ENCODE measurements at places on chromosomes 5 and 9.

DNA sequence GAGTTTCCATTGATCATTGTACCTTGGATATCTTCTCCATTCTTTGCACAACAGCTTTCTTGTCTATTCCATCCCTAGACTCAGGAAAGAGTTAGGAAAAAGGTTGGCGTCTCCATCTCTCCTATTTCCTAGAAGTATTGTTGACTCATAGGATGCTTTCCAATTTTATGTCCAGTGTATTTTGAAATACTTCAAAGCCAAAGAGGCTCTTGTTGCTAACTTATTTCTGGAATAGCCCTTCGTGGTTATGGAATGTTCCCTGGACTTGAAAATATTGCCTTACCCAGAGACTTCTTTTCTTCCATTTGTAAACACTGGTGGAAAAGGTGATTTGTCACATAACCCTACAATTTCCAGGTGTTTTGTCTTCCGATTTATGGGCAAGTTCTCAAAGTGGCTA is 402.3 kb upstream of the ZNF608 start:
- no peaks in the 10 kb centered on the region for H3K27me3 ChIP-seq
- no peak overlapping the region for H3K4me3 ChIP-seq
- H3K36me3 ChIP-seq: no peaks in the 10 kb centered on the region
- no peak for DNase-seq

DNA sequence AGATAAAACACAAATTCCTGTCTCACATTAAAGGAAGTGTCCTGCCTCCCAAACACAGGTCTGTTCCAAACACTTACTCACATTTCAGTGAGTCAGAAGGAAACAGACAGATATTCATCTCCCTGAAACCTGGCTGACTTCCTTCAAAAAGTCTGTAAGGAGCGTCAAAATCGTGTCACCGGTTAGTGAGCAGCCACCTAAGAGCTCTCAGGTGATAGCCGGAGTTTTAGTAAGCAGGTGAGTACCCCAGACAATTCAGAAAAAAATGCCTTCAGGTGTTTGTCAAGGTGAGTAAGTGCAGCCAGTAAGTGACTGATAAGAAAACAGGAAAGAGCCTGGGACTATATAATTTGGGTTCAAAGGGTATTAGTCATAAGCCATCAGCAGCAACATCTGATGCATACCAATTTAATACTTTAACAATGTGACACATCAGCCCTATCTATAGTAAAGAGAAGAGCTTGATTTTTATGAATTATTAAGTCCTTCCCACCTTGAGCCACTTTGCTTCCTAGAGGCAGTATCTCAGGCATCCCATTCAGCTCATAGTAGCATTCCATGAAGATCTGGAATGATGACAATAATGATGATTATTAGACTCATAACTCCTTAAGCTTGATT is 1.3 kb upstream of the ITGA2 start:
- H3K27ac ChIP-seq: peak overlapping the region; percentile 89
- peaks cover 92% of the 10 kb centered on the region for H3K4me1 ChIP-seq
- peak overlapping the region; percentile 93 for H3K4me3 ChIP-seq
- H3K27me3 ChIP-seq: no peaks in the 10 kb centered on the region
- DNase-seq: no peak
- H3K36me3 ChIP-seq: no peaks in the 10 kb centered on the region

GRCh38 chr5:75363726-75364495 is 26.9 kb downstream of the HMGCR start:
- H3K27me3 ChIP-seq: no peaks in the 10 kb centered on the region
- DNase-seq: no peak
- H3K4me1 ChIP-seq: no peaks in the 10 kb centered on the region
- no peak overlapping the region for H3K4me3 ChIP-seq
- no peak overlapping the region for H3K27ac ChIP-seq

GRCh38 chr5:143156572-143156971 is 246.9 kb downstream of the NR3C1 start:
- H3K36me3 ChIP-seq: no peaks in the 10 kb centered on the region
- H3K27me3 ChIP-seq: no peaks in the 10 kb centered on the region
- DNase-seq: no peak

GRCh38 chr5:68292316-68292715 is 76.8 kb downstream of the PIK3R1 start:
- H3K36me3 ChIP-seq: no peaks in the 10 kb centered on the region
- H3K27ac ChIP-seq: no peak overlapping the region
- no peaks in the 10 kb centered on the region for H3K27me3 ChIP-seq
- H3K4me3 ChIP-seq: no peak overlapping the region
- peaks cover 26% of the 10 kb centered on the region for H3K4me1 ChIP-seq
- DNase-seq: no peak

GRCh38 chr9:137232510-137232909 is 1.8 kb downstream of the SLC34A3 start:
- no peaks in the 10 kb centered on the region for H3K27me3 ChIP-seq
- no peak overlapping the region for H3K4me3 ChIP-seq
- H3K4me1 ChIP-seq: peaks cover 32% of the 10 kb centered on the region
- DNase-seq: no peak

GRCh38 chr5:92944903-92945604 is 636.0 kb downstream of the NR2F1-AS1 start:
- no peaks in the 10 kb centered on the region for H3K36me3 ChIP-seq
- DNase-seq: no peak
- peak overlapping the region; percentile 25 for H3K27ac ChIP-seq
- H3K4me3 ChIP-seq: no peak overlapping the region

GRCh38 chr9:95507464-95508241 is 9.1 kb downstream of the PTCH1 start:
- H3K4me1 ChIP-seq: peaks cover 16% of the 10 kb centered on the region
- no peaks in the 10 kb centered on the region for H3K36me3 ChIP-seq
- H3K27ac ChIP-seq: peak overlapping the region; percentile 94
- no peaks in the 10 kb centered on the region for H3K27me3 ChIP-seq
- DNase-seq: peak; percentile 12

GRCh38 chr5:129906177-129906887 is 2.1 kb downstream of the CHSY3 start:
- H3K36me3 ChIP-seq: no peaks in the 10 kb centered on the region
- no peak overlapping the region for H3K27ac ChIP-seq
- no peak for DNase-seq
- H3K4me1 ChIP-seq: peaks cover 14% of the 10 kb centered on the region
- peak overlapping the region; percentile 86 for H3K4me3 ChIP-seq

DNA sequence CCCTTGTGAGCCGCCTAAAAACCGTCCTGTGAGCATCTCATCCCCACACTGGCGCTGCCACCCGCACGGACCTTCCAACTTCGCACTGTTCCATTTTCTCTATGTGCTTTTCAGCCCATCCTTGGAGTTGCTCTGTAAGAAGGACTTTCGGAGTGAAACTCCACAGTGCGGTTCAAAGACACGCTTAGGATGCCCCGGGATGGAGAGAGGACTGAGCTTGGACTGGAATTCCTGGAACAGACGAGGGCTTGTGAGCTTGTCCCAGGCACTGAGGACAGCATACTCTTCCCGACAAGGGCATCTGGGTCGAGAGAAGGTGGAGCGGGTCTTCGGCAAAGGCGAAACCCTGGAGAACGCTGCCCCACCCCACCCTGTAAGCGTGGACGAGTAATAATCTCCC is 187.8 kb downstream of the MEF2C start:
- DNase-seq: no peak
- H3K27ac ChIP-seq: no peak overlapping the region
- H3K4me1 ChIP-seq: peaks cover 25% of the 10 kb centered on the region
- peaks cover 51% of the 10 kb centered on the region for H3K27me3 ChIP-seq

- H3K36me3 ChIP-seq: no peaks in the 10 kb centered on the region
- H3K27me3 ChIP-seq: no peaks in the 10 kb centered on the region
- H3K4me1 ChIP-seq: no peaks in the 10 kb centered on the region
- no peak overlapping the region for H3K27ac ChIP-seq
- H3K4me3 ChIP-seq: no peak overlapping the region
Measured at GRCh38 chr9:19901586-19901985, 112.7 kb upstream of the SLC24A2 start.

DNA sequence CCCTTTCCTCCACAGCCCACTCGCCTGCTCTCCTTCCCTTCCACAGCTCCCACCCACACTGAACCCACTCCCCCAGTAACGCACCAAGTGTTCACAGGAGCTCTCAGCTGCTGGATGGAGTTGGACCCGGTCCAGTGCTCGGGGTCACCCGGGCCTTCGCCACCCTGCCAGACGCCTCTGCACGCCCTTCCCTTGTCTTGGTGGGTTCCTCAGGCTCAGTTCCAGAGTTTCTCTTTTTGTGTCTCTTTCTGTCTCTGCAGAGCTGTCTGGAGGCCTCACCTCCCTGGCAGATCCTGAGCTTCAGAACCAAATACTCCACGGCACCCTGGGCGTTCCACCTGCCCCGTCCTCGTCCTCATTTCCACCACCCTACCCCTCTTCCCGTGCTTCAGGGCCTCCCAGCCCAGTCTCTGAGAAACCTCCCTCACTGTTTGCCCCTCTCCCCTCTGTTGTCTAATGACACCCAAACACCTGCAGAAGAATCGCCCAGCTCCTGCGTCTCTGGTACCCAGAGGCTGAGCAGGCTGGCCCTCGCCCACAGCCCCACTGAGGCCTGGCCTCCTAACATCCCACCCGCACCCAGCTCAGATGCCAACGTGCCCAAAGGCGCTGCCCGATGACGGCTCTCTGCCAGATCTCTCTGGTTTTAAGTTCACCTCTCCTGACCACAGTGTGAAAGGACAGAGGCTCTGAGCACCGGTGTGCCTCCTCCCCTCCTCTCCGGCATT is 74.3 kb downstream of the COL23A1 start:
- no peaks in the 10 kb centered on the region for H3K36me3 ChIP-seq
- H3K4me1 ChIP-seq: no peaks in the 10 kb centered on the region
- no peak overlapping the region for H3K27ac ChIP-seq
- peaks cover 19% of the 10 kb centered on the region for H3K27me3 ChIP-seq

GRCh38 chr9:113578279-113578865 is 114.8 kb downstream of the RGS3 start:
- no peaks in the 10 kb centered on the region for H3K27me3 ChIP-seq
- no peak for DNase-seq
- H3K27ac ChIP-seq: peak overlapping the region; percentile 82

DNA sequence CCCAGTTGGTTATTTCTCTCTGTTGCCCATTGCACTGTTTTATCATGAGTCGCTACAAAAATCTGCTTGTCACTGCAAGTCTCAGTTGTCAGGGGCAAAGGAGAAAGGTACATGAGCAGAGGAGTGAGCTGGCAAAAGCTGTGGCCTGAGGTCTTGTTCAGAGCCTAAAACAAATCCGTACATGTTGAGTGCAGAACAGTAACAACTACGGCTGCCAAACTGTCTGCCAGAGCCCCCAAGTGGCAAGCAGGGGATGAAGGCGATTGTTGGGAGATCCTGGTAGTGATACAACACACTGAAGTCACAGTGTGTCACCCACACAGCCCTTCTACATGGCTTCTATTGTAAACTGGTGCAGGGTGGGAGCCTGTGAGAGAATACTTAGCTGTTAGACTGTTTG is 50.9 kb downstream of the BRINP1 start:
- no peak for DNase-seq
- H3K4me1 ChIP-seq: no peaks in the 10 kb centered on the region
- H3K36me3 ChIP-seq: no peaks in the 10 kb centered on the region
- H3K4me3 ChIP-seq: no peak overlapping the region
- no peak overlapping the region for H3K27ac ChIP-seq

DNA sequence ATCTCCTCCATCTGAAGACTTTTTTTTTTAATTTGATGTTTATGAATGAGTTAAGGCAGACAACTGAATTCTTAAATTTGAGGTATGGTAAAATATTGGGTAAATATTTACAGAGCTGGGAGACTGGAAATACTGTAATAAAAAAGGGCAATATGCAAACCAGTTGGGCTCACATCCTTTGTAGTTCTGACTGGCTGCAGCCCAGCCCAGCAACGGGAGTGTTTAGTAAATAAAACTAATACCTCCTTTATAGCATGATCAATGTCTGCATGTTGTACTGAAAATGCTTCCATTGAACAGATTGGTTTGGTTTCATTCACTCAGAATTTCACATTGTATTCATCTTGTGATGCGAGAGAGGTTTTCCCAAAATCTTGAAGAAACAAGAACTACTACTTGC is 365.0 kb downstream of the DMRT2 start:
- no peaks in the 10 kb centered on the region for H3K27me3 ChIP-seq
- no peaks in the 10 kb centered on the region for H3K4me1 ChIP-seq
- H3K27ac ChIP-seq: no peak overlapping the region
- H3K4me3 ChIP-seq: no peak overlapping the region

GRCh38 chr5:66337626-66338226 is 193.6 kb downstream of the SREK1 start:
- no peak overlapping the region for H3K27ac ChIP-seq
- no peaks in the 10 kb centered on the region for H3K4me1 ChIP-seq
- no peaks in the 10 kb centered on the region for H3K27me3 ChIP-seq
- no peaks in the 10 kb centered on the region for H3K36me3 ChIP-seq

DNA sequence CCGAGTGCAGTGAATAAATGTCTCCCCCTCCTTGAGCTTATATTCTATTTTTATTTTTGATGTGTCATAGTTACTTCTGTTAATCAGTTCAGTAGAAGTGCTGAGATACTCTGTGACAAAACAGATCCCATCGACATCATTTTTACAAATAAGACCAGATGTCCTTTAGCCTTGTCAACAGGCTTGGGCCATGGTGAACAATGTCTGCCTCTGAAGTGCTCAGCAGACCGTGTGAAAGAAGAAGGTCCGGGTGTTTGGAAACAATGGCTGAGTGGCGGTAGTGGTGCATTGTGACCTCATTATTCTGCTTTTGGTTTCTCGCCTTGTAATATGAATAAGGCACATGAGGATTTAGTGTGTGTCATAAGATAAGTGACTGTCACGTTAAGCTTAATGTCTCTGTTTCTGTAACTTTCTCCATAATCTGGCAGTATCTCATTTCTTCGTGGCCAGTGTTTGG is 71.2 kb downstream of the SYK start:
- H3K4me1 ChIP-seq: peaks cover 9% of the 10 kb centered on the region
- H3K36me3 ChIP-seq: no peaks in the 10 kb centered on the region
- DNase-seq: no peak
- H3K27me3 ChIP-seq: no peaks in the 10 kb centered on the region
- H3K4me3 ChIP-seq: no peak overlapping the region

GRCh38 chr9:107276966-107277710 is 5.9 kb upstream of the RAD23B start:
- no peak overlapping the region for H3K4me3 ChIP-seq
- H3K4me1 ChIP-seq: no peaks in the 10 kb centered on the region
- H3K27ac ChIP-seq: no peak overlapping the region
- DNase-seq: no peak
- H3K36me3 ChIP-seq: no peaks in the 10 kb centered on the region

DNA sequence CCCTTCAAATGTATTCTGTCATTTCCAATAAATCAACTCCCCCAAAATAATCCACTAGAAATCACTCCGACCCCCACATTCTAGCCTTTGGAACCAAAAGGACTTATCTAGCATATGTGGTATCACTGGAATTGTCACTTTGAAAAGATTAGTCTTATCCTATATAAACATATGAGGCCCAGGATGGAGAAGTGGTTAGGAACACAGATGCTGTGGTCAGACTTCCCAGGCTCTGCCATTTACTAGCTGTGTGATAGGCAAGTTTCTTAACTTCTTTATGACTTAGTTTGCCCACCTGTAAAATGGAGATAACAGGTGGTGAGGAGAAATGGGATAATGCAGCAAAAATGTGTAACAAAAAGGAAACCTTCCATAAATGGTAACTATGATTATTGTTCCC is 62.0 kb upstream of the GLRX start:
- H3K4me1 ChIP-seq: peaks cover 64% of the 10 kb centered on the region
- no peak overlapping the region for H3K4me3 ChIP-seq
- peak overlapping the region; percentile 66 for H3K27ac ChIP-seq
- DNase-seq: no peak
